ENCODE measurements at places on chromosomes 5 and 9. TPM values are rescaled to one million over a fixed set of nuclear protein-coding genes. Genes with fewer than 3 reads are reported as not detected.

- DNase-seq: no peak
Observed at GRCh38 chr9:130189840-130190239, 17.6 kb downstream of the NCS1 start.

The SLC34A1 gene
- total RNA-seq: 2.0 TPM

DNA sequence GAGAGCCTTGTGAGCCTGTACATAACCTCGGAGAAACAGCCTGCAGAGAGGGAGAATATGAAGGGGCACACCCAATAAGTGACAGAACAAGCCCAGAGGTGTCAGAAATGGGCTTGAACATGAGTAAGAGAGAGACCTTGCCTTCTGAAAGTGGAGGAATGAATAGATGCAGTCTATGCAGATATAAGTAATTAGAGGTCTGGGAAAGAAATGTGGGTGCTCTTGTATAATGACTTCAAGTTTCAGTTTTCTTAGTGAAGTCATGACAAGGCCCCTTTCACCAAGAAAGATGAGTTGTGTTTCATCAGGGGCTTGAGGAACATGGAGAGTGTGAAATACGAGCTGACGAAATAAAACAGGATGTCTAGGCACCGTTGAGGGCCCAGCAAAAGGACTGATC is 15.1 kb downstream of the GRAMD2B start:
- no peak for DNase-seq

- DNase-seq: no peak
Observed at GRCh38 chr5:161002571-161003074, 150.6 kb upstream of the ATP10B start.

- no peak for DNase-seq
Observed at GRCh38 chr5:95631255-95631958, 11.5 kb downstream of the GPR150 start.

DNA sequence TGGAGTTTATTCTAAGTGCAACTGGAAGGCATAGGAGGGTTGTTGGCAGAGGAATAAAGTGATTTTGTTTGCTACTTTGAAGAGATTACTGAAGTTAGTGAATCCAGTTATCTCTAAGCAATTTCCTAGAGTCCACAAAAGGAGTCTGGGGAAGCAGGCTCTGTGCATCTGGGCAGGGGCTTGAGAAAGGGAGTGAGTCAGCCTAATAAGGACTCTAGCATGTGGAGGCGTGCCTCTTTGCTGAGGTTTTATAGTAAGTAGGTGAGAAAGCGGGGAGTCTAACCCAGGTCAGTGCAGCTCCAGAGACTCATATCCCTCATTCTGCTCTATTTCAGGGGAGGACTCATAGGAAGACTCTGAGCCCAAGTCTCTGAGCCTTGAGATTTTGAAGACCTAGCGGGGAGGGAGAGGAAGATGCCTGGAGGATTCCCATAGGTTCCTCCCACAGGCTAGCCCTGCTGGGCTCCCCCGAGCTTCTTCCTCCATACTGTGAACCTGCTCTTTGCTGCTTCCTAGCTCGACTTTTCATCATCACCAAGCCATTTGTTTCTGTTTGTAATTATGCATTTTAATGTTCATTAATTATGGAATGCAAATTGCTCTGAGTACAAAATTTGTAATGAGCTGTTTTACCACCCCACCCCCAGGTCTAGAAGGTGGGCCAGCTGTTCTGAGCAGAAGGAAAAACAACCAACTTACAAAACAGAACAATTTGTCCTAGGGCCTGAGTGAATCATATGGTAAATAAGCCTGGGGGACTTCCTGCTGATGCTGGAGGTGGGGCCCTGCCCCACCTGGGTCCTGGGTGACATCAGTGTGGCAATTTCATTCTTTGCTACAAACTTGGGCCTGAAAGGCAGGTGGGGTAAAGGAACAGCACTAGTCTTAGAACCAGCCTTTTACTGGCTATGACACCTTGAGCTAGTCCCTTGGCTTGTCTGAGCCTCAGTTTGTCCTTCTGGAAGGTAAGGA is 150.2 kb downstream of the TRIM32 start:
- DNase-seq: no peak

- DNase-seq: no peak
Observed at GRCh38 chr9:70120834-70121510, 77.3 kb downstream of the MAMDC2 start.

The DNAH5 gene
- total RNA-seq: not detected

DNA sequence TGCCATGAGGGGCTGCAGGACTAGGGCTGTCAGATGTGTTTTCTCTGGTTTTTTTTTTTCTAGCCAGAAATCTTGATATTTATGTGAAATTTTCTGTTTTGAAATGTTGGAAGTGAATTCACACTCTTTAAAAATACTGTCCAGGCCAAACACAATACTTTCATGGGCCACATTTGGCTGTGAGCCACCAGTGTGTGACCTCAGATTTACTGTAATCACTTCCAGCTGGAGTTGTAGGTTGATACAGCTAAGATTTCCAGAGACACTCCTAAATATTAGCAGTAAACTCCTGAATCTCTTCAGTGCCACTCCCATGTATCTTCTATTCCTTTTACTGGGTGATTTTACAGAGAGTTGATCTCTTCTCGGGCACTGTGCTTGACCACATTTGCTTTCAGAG is 92.2 kb upstream of the CKMT2 start:
- no peak for DNase-seq
